ENCODE measurements at places on chromosomes 4 and X.

- DNase-seq, result no peak
Observed at GRCh38 chr4:8912506-8912905, 40.9 kb upstream of the HMX1 start.

- DNase-seq, result no peak
Observed at GRCh38 chrX:65900850-65901844, 138.7 kb downstream of the VSIG4 start.

GRCh38 chr4:83658806-83659205, 122.9 kb downstream of the GPAT3 start:
- no peak for DNase-seq

DNA sequence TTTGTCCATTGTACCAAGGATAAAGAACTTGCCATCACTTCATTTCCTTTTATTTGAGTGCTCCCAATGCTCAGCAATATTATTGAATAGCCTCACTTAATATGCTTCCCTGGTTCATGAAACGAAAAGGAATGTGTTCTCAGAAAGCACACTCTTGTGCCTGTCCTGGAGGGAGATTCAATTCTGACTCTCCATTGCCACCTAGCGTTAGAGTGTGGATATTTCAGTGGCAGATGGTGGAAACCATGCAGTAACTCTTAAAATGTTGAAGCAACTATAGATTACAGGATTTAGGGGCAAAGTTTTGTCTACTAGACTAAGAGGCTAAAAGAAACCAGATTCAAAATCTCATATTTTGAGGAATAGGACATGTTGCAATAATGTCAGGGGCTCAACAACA, 36.0 kb downstream of the GAB3 start:
- DNase-seq, result peak; percentile 67

GRCh38 chr4:155474758-155475157, 98.0 kb upstream of the MAP9 start:
- DNase-seq, result no peak

- no peak for DNase-seq
Observed at GRCh38 chr4:1794809-1795298, 1.8 kb downstream of the FGFR3 start.

GRCh38 chr4:118867311-118868067, 21.2 kb upstream of the SYNPO2 start:
- DNase-seq, result no peak

DNA sequence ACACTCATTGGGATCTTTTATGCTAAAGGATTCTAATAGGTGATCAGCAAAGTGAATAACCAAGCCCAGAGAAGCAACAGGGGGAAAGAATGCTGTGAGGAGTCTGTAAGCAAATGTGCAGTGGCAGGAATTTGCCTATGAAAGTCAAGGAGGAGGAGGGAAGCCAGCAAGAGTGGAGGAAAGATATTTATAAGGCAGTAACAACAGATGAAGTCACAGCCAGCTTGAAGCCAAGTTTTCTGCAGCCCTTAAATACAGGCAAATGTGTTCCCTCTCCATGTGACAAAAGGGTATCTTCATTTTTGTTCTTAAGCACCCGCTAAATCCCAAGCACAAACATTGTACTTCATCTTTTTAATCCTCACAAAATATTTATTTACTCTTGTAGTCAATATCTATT, 275.0 kb upstream of the CLNK start:
- no peak for DNase-seq

GRCh38 chr4:14428125-14428524, 574.2 kb upstream of the CPEB2 start:
- DNase-seq, result no peak

DNA sequence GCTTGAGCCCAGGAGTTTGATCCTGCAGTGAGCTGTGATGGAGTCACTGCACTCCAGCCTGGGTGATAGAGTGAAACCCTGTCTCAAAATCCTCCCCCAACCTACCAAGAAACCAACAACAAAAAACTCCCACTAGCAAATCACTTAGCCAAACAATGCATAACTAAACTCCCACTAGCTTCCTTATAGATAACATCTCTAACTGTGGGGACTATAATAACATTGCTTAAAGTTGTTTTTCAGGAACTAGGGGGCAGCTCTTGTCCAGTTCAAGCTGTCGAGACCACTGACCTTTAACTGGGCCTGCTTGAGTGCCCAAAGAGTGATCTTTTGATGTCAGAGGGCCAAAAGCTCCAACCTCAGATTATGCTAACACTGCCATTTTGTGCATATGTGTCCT, 81.7 kb downstream of the FREM3 start:
- no peak for DNase-seq

GRCh38 chr4:122450847-122451246, 5.7 kb downstream of the IL2 start:
- DNase-seq, result peak; percentile 47

- DNase-seq, result no peak
Observed at GRCh38 chr4:92847026-92847425, 543.3 kb downstream of the GRID2 start.

- no peak for DNase-seq
Observed at GRCh38 chr4:170428929-170429328, 339.2 kb upstream of the AADAT start.

GRCh38 chr4:71222661-71223060, 116.2 kb upstream of the SLC4A4 start:
- no peak for DNase-seq

- DNase-seq, result no peak
Observed at GRCh38 chr4:88320780-88321373, 36.5 kb upstream of the PPM1K start.

GRCh38 chr4:78768452-78769180, 7.5 kb upstream of the BMP2K start:
- no peak for DNase-seq

DNA sequence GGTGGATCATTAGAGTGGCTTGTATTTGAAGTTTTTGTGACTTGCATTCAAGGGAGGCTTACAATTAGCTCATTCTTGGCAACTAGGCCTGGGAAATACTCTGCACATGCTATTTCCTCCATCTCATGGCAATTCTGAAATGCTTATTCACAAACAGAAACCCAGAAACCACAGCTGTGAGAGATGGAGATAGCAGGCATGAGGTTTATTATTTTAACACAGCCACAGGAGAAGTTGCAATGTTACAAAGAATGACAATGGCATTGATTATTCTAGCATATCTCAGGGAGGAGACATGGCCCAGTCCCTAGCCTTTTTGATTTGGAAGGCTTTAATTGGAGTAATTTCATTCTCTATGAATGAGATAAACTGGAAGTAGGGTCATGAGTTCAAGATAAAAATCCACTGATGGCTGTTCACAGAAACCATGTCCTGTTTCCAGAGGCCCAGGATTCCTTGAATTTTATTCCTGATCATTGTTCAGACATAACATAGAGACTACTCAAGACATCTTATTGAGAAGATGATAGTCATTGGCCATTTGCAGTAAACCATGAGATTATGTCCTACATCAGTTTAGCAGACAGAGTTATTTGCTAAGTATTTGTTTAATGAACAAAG, 123.9 kb downstream of the MID1 start:
- no peak for DNase-seq

DNA sequence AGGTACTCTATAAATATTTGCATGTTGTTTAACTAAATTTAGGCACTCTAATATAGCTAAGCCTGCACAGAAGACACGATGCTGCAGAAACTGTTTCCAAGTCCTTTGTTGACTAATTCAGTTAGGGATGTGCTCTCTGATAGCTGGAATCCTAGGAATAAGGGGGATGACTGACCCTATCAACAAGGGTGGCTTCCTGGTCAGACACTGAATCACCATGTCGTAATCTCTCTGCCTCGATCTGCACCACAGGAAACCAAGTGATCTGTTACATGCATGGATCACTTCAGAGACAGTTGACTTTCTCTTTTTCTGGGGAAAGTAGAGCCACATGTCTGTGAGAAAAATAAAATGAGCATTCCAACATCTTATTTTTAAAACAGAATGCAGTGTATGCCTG, 169.1 kb downstream of the GUCY2F start:
- no peak for DNase-seq
